NCI-H187 treated with DMSO at 0.1 percent for 48 hours (cell line): ENCODE measurements at places on chromosomes 3 and 15.

DNA sequence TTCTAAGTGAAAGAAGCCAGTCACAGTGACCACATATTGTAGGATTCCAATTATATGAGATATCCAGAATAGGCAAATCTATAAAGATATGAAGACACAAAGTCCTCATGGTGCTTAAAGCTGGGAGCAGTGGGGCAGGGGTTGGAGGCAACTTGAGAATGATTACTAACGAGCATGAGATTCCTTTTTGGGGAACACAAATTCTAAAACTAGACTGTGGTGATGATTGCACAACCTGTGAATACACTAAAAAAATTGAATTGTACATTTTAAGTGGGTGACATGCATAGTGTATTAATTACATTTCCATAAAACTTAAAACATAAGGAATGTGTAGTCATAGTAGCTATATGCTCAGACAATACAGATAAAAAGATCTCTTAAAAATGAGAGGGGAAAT lies 103.2 kb downstream of the DPH6 start:
- DNase-seq, result no peak

- no peak for DNase-seq
Measured at GRCh38 chr3:130850843-130851242, 43.0 kb upstream of the ATP2C1 start.

DNA sequence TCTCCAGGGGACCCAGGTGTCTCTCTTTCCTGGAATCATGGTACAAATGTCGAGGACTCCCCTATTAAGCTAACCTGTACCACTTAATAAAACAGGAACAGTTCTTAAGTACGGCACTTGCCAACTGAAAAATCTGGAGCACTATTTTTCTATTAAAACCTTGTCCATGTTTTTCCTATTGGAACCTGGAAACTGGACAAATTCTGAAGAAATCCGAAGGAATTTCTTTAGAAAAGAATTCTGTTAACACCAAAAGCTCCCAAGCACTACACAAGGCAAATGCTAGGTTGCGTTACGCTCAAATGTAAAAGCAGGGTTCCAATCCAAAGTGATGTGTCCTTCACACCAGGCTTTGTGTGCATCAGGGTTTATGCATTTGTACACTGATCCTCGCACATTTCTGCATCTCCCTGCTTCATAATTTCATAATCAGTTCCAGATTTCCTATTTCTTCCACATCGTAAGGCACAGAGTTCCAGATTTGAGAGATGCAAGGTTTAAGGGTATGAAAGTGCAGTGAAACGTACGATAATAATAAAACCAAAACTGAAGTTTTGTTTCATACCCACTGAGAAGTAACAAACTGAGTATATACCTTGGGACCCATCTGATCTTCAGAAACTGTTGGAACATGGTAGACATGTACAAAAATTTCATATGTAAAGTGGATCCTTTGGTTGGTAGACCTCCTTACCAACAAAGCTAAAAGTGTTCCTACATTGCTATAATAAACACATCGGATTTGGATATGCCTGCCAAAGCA lies 132.1 kb upstream of the WNT5A start:
- DNase-seq, result no peak

- DNase-seq, result no peak
Measured at GRCh38 chr15:26391567-26392194, 381.2 kb downstream of the GABRB3 start.

DNA sequence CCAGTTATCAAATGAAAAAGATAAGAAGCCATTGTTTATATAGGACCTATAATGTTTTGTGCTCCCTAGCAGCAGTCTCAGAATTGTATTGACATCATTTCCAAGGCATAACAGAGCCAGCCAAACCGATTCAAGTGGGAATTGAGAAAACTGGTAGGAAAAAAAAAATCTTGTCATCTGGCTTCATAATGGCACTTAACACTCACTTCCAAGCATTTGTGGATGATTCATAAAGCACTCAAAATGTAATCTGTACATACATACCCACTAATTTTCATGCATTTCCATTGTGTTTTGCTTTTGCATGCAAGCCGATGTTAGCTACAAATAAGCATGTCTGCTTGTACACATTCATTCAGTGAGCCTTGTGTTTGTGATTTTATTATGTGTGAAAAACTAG lies 18.6 kb upstream of the TRPC1 start:
- peak; percentile 22 for DNase-seq

- no peak for DNase-seq
Measured at GRCh38 chr15:57283774-57284503, 92.4 kb upstream of the CGNL1 start.
